ENCODE measurements at places on chromosomes 7 and 10.

DNA sequence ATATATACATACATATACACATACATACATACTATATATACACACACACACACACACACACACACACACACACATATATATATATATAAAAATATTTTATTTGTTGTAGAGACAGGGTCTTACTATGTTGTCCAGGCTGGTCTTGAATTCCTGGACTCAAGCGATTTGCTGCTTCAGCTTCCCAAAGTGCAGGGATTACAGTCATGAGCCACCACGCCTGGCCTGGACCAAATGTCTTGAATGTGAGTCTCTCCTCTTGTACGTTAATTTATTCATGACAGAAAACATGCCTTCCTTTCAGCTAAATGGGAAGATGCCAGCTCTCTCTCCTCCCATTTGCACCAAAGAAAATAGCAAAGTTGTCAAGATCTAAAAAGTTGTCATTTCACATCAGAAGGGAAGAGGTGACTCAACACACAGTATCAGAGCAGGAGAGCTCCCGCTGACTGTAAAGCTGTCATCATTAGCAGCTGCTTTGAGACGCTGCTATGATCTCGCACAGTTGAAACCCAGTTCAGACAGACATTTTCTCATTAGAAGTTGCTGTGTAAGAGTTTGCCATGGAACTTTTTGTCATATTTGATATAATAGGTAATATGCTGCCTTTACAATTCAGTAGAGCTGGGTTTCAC is 224.3 kb downstream of the SFMBT2 start:
- no peak for DNase-seq

GRCh38 chr10:58618158-58618676 is 105.5 kb downstream of the BICC1 start:
- no peak for DNase-seq

GRCh38 chr10:51260376-51260775 is 186.1 kb downstream of the PRKG1 start:
- no peak for DNase-seq

DNA sequence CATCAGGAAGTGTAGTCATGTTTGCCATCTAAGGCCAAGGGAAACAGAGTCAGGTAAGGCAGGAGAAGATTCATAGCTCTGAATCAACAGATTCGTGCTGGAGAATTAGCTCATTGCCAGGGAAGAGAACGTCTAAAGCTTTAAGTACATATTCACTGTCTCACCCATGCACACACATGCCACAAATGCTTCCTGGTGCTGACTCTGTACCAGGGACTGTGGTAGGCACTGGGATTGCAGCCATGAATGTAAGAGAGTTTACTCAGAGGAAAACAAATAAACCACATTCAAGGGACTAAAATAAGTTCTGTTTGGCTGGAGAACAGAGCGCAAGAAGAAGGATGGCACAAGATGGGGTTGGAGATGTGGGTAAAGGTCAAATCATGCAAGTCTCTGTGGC is 89.8 kb upstream of the HPS1 start:
- no peak for DNase-seq

GRCh38 chr7:26959290-26959689 is 94.9 kb upstream of the SKAP2 start:
- DNase-seq: no peak
